ENCODE measurements at places on chromosomes 2 and 18. TPM values are rescaled to one million over a fixed set of nuclear protein-coding genes. Genes with fewer than 3 reads are reported as not detected.

- no peak overlapping the region for H3K4me3 ChIP-seq
- no peak overlapping the region for H3K27ac ChIP-seq
- no peak for DNase-seq
- peaks cover 9% of the 10 kb centered on the region for H3K36me3 ChIP-seq
- peaks cover 53% of the 10 kb centered on the region for H3K4me1 ChIP-seq
Measured at GRCh38 chr2:196286821-196287220, 115.4 kb upstream of the STK17B start.

- no peak overlapping the region for H3K4me3 ChIP-seq
- H3K27me3 ChIP-seq, result no peaks in the 10 kb centered on the region
- DNase-seq, result no peak
- H3K27ac ChIP-seq, result no peak overlapping the region
Measured at GRCh38 chr2:121159291-121160071, 125.5 kb downstream of the TFCP2L1 start.

DNA sequence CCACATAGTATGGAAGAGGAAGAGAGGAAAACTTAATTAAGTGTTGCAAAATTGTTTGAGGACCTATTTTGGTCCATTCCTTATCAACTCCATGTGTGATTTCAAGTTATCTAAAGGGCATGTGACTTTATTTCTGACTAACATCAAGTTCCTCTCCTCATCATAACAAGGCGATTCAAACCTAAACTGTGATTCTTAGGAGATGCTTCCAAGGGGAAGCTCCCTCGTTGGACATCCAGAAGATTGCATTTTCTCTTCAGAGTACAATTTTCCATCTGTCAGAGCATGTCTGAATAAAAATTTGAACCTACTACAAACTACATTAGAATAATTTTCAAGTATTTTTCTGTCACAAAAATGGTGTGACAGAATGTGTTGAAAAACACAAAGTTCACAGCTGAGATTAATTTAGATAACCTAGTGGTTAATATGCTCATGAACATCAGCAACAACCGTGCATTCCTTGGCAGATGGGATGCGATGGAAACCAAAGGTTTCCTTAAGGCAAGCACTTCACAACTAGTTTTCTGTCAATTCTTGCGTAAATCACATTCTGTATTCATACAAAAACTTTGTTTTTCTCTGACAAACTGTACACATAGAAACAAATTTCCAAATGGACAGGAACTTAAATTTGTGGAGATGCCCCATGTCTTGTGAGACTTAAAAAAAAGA, 4.2 kb downstream of the SFT2D3 start:
- H3K27ac ChIP-seq, result peak overlapping the region; percentile 3
- peaks cover 36% of the 10 kb centered on the region for H3K4me1 ChIP-seq
- no peaks in the 10 kb centered on the region for H3K27me3 ChIP-seq
- peaks cover 53% of the 10 kb centered on the region for H3K36me3 ChIP-seq
- no peak overlapping the region for H3K4me3 ChIP-seq

- no peaks in the 10 kb centered on the region for H3K4me1 ChIP-seq
- no peak overlapping the region for H3K27ac ChIP-seq
- H3K4me3 ChIP-seq, result no peak overlapping the region
- H3K27me3 ChIP-seq, result no peaks in the 10 kb centered on the region
- H3K36me3 ChIP-seq, result no peaks in the 10 kb centered on the region
Measured at GRCh38 chr18:43271593-43272432, 5.5 kb downstream of the SYT4 start.

DNA sequence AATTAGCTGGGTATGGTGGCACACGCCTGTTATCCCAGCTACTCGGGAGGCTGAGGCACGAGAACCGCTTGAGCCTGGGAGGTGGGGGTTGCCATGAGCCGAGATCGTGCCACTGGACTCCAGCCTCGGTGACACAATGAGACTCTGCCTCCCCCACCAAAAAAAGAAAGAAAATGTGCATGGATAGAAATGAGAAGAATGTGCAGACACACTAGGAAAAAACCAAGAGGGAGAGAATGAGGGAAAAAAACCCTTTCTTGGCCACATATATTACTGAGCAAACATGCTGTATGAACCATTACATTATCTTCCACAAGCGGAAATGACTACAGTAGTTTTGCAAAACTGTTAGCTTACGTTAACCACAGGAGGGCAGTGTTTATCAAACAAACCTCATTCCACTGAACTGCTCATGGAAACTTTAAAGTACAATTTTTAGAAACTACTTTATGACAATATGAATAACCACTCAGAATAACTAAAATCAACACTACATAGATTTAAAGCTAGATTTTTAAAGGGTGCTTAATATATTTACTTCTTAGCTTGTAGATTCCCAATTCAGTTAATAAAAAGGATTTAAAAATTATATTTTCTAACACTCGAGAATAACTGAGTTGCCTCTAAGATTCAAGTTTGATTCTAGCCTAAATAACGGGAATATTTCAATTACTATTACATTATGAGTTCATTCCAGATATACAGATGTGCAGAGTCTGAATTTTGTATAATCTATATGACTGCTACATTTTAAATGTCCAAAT, 26.4 kb downstream of the ASXL2 start:
- H3K4me1 ChIP-seq, result peaks cover 43% of the 10 kb centered on the region
- peak overlapping the region; percentile 84 for H3K27ac ChIP-seq
- H3K36me3 ChIP-seq, result peaks cover 9% of the 10 kb centered on the region

DNA sequence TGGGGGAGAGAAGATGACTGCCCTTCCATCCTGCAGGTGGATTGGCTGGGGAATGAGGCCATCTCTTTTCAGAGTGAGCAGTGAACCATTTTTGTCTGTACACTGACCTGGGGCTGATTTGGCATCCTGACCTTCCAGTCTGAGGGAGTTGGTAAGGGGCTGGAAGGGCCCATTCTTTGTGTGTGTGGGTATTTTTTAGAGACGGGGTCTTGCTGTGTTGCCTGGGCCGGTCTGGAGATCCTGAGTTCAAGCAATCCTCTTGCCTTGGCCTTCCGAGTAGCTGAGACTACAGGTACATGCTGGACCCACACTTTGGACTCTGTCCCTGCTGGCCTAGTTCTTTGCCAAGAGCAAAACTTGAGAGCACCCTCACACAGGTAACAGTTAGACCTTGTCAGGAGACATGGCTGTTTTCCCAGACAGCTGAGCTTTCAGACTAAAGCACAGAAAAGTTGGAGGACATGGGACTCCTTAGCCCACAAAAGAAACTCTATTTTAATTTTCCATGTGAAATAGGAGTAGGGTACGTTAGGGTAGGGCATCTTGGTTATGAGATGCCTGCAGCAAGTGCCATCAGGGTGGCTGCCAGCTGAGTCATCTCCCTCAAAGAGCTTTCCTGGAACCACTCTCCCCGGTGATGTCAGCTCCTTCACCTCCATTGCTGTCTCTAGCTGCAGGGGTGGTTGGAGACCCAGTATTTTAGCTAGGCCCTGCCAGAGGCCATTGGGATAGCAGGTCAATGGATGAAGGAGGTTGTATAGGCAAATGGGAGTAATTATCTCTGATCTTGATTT, 60.7 kb downstream of the DGKD start:
- H3K27me3 ChIP-seq, result no peaks in the 10 kb centered on the region
- DNase-seq, result peak; percentile 60
- H3K4me1 ChIP-seq, result peaks cover 88% of the 10 kb centered on the region
- H3K4me3 ChIP-seq, result peak overlapping the region; percentile 41
- H3K27ac ChIP-seq, result peak overlapping the region; percentile 77

- no peaks in the 10 kb centered on the region for H3K27me3 ChIP-seq
- peaks cover 16% of the 10 kb centered on the region for H3K4me1 ChIP-seq
- H3K36me3 ChIP-seq, result no peaks in the 10 kb centered on the region
- H3K27ac ChIP-seq, result peak overlapping the region; percentile 74
- peak overlapping the region; percentile 73 for H3K4me3 ChIP-seq
Measured at GRCh38 chr2:25215948-25216679, 47.7 kb upstream of the POMC start.

DNA sequence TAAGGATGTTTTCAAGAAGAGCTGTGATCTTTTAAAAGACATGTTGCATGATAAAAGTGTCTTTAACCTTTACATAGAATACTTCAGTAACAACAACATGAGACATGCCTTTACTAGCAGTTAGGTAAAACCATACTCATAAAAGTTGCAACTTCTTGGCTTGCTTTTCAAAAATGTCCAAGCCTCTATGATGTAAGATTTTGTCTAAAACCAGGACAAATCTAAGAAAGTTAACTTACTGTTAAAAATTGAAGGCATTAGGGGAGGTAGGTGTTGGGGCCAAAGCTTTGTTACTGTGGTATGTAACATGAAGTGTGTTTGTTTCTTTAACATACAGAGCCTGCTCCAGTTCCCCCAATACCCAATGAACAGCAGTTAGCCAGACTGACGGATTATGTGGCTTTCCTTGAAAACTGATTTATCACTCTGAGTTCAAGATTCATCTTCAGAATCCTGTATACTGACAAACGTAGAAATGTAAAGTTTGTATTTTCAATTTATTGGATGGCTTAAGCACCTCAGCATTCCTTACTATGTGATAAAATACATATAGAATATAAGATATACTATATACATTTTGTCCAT, 11.7 kb downstream of the COPS8 start:
- H3K27ac ChIP-seq, result no peak overlapping the region
- no peak for DNase-seq
- no peaks in the 10 kb centered on the region for H3K4me1 ChIP-seq
- H3K4me3 ChIP-seq, result no peak overlapping the region
- H3K27me3 ChIP-seq, result no peaks in the 10 kb centered on the region

DNA sequence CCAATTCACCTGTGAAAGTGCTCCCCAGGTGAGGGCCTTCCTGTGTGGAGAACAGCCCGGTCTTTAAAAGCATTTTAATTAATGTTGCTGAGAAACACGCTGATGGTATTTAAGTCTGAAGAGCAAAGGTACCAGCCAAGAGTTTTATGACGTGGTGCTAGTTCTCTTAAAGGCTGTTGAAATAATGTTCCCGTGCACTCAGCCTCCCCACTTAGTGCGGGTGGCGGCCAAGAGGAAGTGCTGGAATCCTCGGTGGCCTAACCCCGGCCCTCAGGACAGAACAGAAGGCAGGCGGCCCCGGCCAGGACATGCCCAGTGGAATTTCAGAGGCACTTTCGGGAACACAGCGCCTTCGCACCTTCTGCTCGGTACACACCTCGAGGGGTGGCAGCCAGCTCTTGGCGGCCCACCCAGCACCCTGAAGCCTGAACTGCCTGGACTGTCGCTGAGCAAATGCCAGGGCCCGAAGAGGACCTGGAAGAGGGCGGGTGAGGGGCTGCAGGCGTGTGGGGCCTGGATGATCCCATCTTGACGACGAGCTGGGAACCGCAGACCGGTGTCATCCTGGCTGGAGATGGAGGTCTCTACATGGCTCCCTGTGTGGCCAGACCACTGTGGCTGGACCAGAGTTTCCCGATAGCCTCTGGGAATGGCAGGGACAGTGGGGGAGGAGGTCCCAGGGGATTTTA, 142.9 kb downstream of the ASB1 start:
- no peaks in the 10 kb centered on the region for H3K27me3 ChIP-seq
- H3K4me3 ChIP-seq, result no peak overlapping the region
- no peak overlapping the region for H3K27ac ChIP-seq
- DNase-seq, result no peak
- H3K4me1 ChIP-seq, result no peaks in the 10 kb centered on the region

DNA sequence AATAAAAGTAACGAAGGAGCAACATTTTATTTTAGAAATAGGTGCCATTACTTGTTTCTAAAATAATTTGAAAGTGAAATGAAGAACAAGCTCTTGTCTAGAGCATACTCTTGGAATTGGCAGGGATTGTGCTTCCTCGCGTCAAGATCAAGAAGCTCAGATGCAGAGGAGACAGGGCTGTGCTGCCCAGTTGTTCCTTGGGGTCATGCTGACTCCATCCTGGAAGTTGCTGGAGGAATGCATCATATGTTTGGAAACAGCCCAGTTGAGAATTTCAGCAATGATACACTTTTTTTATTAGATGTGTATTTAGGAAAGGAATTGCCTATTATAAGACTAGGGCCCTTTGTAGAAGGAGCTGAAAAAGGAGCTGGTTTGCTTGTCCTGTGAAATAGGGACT, 17.2 kb downstream of the LTBP1 start:
- peaks cover 15% of the 10 kb centered on the region for H3K27me3 ChIP-seq
- H3K27ac ChIP-seq, result no peak overlapping the region
- DNase-seq, result no peak
- H3K36me3 ChIP-seq, result no peaks in the 10 kb centered on the region

DNA sequence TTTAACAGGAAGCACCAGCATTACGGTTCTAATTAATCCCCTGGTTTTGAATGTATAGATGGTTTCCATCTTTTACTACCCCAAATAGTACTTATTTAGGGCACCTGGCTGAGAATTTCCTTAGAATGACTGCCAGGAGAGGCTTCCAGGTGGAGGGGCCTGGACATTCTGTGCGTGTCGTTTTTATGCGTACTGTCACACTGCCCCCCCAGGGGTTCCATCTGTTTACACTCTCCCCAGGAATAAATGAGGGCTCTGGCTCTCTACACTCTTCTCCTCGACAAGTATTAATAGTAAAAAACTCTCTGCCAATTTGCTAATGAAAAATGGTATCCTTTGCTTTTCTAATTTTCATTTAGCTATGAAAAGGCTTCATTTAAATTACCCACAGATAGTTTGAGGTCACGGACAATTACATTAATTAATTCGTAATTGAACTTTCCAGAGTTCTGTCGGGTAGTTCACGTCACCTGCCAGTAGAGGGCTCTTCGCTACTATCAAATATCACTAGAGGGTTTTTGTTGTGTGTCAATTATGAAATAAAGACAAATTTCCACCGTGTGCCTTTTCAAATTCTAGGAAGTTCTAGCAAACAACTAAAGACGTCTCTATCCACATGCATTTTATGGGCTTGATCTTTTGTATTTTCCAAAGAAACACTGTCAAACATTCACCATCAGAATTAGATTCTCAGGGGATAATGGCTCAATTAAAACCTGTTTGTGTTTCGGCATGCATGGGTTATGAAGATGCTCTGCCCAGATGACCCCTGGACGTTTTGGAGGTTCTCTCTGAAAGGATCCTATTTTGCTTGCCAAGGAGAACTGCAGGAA, 88.8 kb upstream of the ASB18 start:
- peaks cover 3% of the 10 kb centered on the region for H3K4me1 ChIP-seq
- H3K36me3 ChIP-seq, result no peaks in the 10 kb centered on the region
- H3K27ac ChIP-seq, result no peak overlapping the region
- no peaks in the 10 kb centered on the region for H3K27me3 ChIP-seq

GRCh38 chr2:230443541-230443940, 27.5 kb downstream of the SP100 start:
- peaks cover 83% of the 10 kb centered on the region for H3K4me1 ChIP-seq
- H3K4me3 ChIP-seq, result no peak overlapping the region
- peaks cover 84% of the 10 kb centered on the region for H3K36me3 ChIP-seq
- no peak for DNase-seq
- H3K27me3 ChIP-seq, result no peaks in the 10 kb centered on the region

- DNase-seq, result no peak
- no peaks in the 10 kb centered on the region for H3K4me1 ChIP-seq
- H3K27me3 ChIP-seq, result peaks cover 6% of the 10 kb centered on the region
Measured at GRCh38 chr2:237467447-237468179, 19.4 kb upstream of the MLPH start.

LRRC30 gene
- total RNA-seq, result not detected

RFX8 gene
- 2.2 TPM for total RNA-seq

LRATD1 gene
- not detected for total RNA-seq

MDH1B gene
- total RNA-seq, result 0.57 TPM

RFTN2 gene
- total RNA-seq, result not detected

HOXD13 gene
- total RNA-seq, result not detected

USP34 gene
- total RNA-seq, result 84.7 TPM

SOS1 gene
- total RNA-seq, result 243 TPM

NPPC gene
- total RNA-seq, result 1.8 TPM

MYO5B gene
- not detected for total RNA-seq

RBBP8 gene
- 74.8 TPM for total RNA-seq

DSG2 gene
- total RNA-seq, result 0.18 TPM

HOXD12 gene
- total RNA-seq, result not detected
